Neural progenitor cell (in vitro differentiated cells): ENCODE measurements at places on chromosomes 12 and 14. TPM values are rescaled to one million over a fixed set of nuclear protein-coding genes. Genes with fewer than 3 reads are reported as not detected.
A peak's percentile ranks its signal among the peaks of the same experiment; 100 is the strongest.

The BCL7A gene
- 22.1 and 41.3 TPM in 2 replicates for total RNA-seq

The C1RL gene
- 18.3 and 32.2 TPM in 2 replicates for total RNA-seq

The B4GALNT3 gene
- 29.0 and 30.8 TPM in 2 replicates for total RNA-seq

The SAMD15 gene
- total RNA-seq: 2.2 and 2.4 TPM in 2 replicates

The RPGRIP1 gene
- total RNA-seq: 0.47 and 3.4 TPM in 2 replicates

The TCL1B gene
- total RNA-seq: 0.12 TPM in 1 of 2 replicates, not detected in the other

The DLK1 gene
- 312 and 1,018 TPM in 2 replicates for total RNA-seq

The COX8C gene
- not detected in 2 replicates for total RNA-seq

The PTCSC3 gene
- not detected in 2 replicates for total RNA-seq

- peak overlapping the region; percentile 24 for H3K4me3 ChIP-seq
- DNase-seq: peak; percentile 72
These were observed 177.9 kb downstream of the ETV6 start for GRCh38 chr12:11827091-11828061.

GRCh38 chr12:104546575-104546974 is 89.8 kb downstream of the CHST11 start:
- H3K27ac ChIP-seq: no peak overlapping the region
- H3K4me3 ChIP-seq: no peak overlapping the region
- peaks cover 13% of the 10 kb centered on the region for H3K4me1 ChIP-seq
- H3K36me3 ChIP-seq: no peaks in the 10 kb centered on the region
- H3K27me3 ChIP-seq: no peaks in the 10 kb centered on the region
- no peak for DNase-seq

- no peak for DNase-seq
- H3K4me1 ChIP-seq: no peaks in the 10 kb centered on the region
- H3K27me3 ChIP-seq: no peaks in the 10 kb centered on the region
- H3K27ac ChIP-seq: no peak overlapping the region
- no peak overlapping the region for H3K4me3 ChIP-seq
These were observed 421.5 kb upstream of the MDGA2 start for GRCh38 chr14:48096897-48097296.

DNA sequence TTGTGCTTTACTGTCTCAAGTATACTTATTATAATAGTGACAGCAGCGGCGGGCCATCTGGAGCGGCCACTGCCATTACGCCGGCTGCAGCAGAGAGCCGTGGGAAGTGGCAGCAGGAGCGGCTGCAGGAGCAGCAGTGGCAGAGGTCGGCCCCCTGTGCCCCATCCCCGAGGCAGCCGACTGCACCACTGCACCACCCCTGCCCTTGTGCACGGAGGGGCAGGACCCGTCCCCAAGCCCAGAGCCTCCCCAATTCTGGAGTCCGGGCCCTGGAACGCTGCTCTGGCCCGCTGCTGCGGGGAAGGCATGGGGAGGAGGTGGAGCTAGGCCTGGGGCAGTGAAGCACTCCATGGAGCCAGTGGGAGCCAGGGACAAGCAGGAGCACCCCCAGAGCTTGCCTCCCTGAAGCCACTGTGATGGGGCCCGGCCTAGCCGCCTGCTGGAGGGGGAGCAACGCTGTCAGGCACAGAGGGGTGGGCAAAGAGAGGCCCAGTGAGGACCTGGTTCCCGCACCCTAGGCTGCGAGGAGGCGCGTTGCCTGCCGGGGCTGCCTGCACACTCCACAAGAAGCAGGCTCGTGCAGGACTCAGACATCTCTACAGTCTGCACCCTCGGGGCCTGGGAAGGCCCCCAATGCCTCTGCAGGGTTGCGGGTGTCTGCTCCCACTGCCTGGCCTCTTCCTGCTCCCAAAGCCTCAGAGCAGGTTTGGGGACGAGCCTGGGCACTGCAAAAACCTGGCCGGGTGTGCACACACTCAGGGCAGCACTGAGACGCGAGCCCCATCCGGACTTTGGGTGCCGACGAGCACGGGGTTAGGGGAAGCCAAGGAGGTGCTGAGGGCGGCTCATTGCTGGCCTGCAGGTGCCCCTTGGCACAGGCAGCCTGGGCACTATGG is 74.2 kb upstream of the RASSF8 start:
- H3K4me1 ChIP-seq: peaks cover 42% of the 10 kb centered on the region
- no peak overlapping the region for H3K27ac ChIP-seq
- DNase-seq: no peak

DNA sequence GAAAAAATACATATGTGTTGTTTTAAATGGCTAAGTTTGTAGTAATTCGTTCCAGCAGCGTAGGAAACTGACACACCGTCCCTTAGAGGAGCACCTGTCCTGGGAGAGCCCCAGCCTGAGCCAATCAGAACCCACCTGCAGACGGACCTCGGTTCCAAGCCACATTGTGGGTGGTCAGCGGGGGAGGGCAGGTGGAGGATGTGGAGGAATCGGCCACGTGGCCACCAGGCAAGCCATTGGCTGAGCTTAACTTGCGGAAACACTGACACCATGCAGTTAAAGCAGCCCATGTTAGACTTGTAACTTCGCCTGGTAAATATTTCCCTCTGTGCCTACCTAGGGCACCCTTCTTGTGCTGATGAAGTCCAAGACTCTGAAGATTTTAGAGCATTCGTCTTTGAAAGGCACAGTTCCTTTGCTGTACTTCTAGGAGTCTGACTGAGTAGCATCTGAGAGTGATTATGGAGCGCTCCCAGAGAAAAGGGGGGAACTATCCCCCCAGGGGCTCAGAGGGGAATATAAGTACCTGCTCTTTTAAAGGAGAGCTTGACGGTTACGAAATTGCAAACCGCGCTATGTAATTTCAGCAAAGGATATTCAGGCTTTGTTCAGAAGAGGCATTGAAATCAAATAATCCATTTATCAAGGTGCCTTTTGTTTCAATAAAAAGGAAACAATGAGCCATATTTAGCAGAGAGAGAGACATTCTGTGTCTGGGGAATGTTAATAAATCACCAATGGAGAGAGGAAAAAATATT is 135.7 kb downstream of the TMEM132C start:
- peaks cover 9% of the 10 kb centered on the region for H3K4me1 ChIP-seq
- no peaks in the 10 kb centered on the region for H3K27me3 ChIP-seq
- H3K27ac ChIP-seq: no peak overlapping the region

DNA sequence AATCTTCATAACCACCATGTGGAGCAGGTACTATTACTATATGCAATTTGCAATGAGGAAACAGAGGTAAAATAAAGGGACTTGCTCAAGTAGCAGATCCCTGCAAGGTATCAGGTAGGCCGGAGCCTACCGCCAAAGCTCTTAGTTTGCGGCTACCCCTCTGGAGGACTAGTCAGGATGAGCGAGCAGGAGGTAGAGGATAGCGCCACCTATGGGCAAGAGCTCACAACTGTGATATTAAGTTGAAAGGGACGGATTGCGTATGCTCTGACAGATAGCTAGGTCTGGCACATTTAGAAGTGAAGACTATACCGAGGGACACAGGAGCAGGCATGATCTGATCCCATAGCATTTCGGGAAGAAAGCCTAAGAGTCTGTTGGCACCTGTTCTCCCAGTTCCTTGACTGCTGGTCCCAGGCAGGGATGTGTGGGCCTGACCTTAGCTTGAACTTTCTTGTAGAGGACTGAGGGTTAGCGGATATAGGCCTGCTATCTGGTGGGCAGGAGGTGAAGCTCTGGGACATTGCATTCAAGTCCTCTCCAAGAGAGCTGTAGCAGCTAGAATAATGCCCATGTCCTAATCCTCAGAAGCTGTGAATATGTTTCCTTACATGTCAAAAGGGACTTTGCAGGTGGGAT is 48.0 kb downstream of the SLC17A8 start:
- H3K4me3 ChIP-seq: no peak overlapping the region
- H3K4me1 ChIP-seq: no peaks in the 10 kb centered on the region
- peak; percentile 90 for DNase-seq
- H3K36me3 ChIP-seq: no peaks in the 10 kb centered on the region

DNA sequence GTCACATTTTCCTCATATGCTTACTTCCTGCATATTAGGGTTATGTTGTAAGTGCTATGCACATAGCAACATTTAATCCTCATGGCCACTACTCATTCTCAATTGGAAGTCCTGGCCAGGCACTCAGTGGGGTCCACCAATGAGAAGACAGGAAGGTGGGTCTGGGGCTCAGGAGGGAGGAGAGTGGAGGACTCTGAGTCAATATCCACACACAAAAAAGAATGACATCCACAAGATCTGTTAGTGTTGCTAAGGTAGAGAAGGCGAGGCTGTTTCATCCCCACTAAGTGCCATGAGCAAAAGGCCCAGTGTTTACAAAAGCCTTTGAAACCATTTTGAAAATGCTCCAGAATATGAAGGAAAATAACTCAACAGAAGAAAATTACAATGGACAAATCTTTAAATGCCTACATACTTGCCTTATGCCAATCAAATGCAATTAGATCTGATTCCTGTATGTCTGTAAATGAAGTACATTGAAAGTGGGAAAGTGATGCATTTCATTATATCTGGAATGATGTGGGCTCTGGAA is 53.9 kb downstream of the EID3 start:
- H3K27ac ChIP-seq: no peak overlapping the region
- H3K4me1 ChIP-seq: no peaks in the 10 kb centered on the region
- no peaks in the 10 kb centered on the region for H3K36me3 ChIP-seq
- no peak for DNase-seq
- H3K27me3 ChIP-seq: no peaks in the 10 kb centered on the region

DNA sequence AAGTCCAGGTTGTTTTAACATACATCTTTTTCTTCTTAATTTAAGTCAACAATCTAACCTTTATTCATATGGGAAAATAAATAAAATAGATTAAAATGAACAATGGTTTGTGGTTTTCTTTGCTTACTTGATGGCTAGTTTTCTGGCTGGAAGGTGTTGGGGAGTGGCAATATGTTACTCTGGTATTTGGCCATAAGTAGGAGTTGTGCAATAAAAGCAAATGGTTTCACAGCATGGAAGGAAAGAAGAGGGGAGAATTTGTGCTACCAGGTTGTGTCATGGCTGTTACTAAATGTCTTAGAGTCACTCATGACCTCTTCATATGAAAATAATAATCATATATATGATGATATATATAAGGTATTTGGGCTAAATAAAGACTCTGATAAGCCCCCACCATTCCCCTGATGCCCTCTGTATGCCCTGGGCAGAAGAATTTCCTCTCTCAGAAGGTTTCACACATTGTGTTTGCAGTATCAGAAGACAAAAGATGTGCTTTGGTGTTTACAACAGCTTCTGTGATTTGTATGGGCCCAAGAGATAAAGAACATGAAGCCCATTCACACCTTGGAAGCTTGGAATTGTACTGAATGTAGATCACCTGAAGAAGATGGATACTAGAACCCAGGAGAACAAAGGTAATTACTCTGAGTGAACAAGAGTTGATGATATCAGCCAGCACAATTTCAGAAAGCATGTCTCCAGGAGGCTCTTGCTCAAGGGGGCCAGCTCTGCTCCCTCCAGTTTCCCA is 160.9 kb downstream of the ALG10B start:
- no peaks in the 10 kb centered on the region for H3K36me3 ChIP-seq
- no peaks in the 10 kb centered on the region for H3K27me3 ChIP-seq
- H3K4me3 ChIP-seq: no peak overlapping the region
- no peak overlapping the region for H3K27ac ChIP-seq
- H3K4me1 ChIP-seq: no peaks in the 10 kb centered on the region

GRCh38 chr12:58764100-58764953 is 156.0 kb downstream of the LRIG3 start:
- H3K36me3 ChIP-seq: no peaks in the 10 kb centered on the region
- no peaks in the 10 kb centered on the region for H3K27me3 ChIP-seq
- no peak for DNase-seq

GRCh38 chr12:28899951-28900350 is 249.1 kb upstream of the FAR2 start:
- no peak overlapping the region for H3K27ac ChIP-seq
- no peaks in the 10 kb centered on the region for H3K27me3 ChIP-seq

GRCh38 chr12:101356794-101357193 is 50.8 kb downstream of the ARL1 start:
- H3K27ac ChIP-seq: no peak overlapping the region
- no peaks in the 10 kb centered on the region for H3K4me1 ChIP-seq
- DNase-seq: no peak
- H3K36me3 ChIP-seq: peaks cover 5% of the 10 kb centered on the region
- no peak overlapping the region for H3K4me3 ChIP-seq
- H3K27me3 ChIP-seq: no peaks in the 10 kb centered on the region

GRCh38 chr12:32084017-32084688 is 22.5 kb upstream of the BICD1 start:
- H3K4me3 ChIP-seq: no peak overlapping the region
- DNase-seq: no peak
- H3K36me3 ChIP-seq: no peaks in the 10 kb centered on the region

DNA sequence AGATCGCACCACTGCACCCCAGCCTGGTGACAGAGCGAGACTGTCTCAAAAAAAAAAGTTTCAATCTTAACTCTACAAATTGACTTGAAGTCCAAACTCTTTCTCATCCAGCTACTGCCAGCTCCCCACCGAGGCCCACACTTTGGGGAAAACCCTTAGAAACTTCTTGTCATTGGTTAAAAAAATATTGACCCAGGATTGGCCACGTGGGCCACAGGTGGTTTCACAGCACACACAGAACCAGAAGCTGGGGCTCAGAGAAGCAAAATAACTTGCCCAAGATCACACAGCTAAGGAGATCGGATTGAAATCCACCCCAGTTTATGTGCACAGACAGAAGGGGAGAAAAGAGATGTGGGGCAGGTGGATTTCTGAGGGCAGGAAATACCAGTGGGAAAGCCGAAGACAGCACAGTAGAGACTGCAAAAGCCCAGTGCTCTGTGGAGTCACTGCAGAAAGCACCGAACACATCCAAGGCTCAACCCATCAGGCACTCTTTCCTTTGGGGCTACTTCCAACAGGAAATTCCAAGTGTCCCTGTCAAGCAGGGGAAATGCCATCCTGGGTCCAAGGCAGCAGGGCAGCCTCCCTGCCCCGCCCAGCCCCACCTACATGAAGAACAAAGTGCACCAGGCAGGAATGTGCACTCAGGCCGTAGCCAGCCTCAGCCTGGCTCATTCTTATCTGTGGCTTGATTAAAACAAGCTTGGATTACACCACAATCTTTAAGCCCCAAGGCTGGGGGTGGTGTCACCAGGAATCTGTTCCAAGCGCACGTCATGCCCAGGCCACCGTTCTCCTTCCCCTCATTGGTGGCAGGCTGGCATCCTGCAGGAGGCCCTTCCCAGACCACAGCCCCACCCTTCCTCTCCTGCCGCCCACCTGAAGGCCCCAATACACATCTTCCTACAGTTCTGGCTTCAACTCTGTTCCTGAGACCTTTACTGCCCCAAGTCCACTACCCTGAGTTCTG is 72.5 kb downstream of the ITPK1 start:
- H3K4me1 ChIP-seq: peaks cover 43% of the 10 kb centered on the region
- no peak for DNase-seq
- H3K4me3 ChIP-seq: no peak overlapping the region
- no peaks in the 10 kb centered on the region for H3K36me3 ChIP-seq

- no peak overlapping the region for H3K4me3 ChIP-seq
- H3K27me3 ChIP-seq: no peaks in the 10 kb centered on the region
- no peak for DNase-seq
- peaks cover 24% of the 10 kb centered on the region for H3K4me1 ChIP-seq
These were observed 25.5 kb downstream of the ATF7 start for GRCh38 chr12:53600490-53601295.

- no peak overlapping the region for H3K4me3 ChIP-seq
- no peaks in the 10 kb centered on the region for H3K27me3 ChIP-seq
- DNase-seq: peak; percentile 82
- H3K36me3 ChIP-seq: no peaks in the 10 kb centered on the region
- H3K4me1 ChIP-seq: peaks cover 9% of the 10 kb centered on the region
These were observed 87.4 kb downstream of the B4GALNT3 start for GRCh38 chr12:546920-547845.

- H3K27me3 ChIP-seq: no peaks in the 10 kb centered on the region
- peaks cover 16% of the 10 kb centered on the region for H3K4me1 ChIP-seq
- H3K27ac ChIP-seq: no peak overlapping the region
- no peak overlapping the region for H3K4me3 ChIP-seq
- no peak for DNase-seq
These were observed 56.2 kb upstream of the MMP17 start for GRCh38 chr12:131771965-131772364.
